ENCODE measurements at places on chromosomes 6 and 20. TPM values are rescaled to one million over a fixed set of nuclear protein-coding genes. Genes with fewer than 3 reads are reported as not detected.

DNA sequence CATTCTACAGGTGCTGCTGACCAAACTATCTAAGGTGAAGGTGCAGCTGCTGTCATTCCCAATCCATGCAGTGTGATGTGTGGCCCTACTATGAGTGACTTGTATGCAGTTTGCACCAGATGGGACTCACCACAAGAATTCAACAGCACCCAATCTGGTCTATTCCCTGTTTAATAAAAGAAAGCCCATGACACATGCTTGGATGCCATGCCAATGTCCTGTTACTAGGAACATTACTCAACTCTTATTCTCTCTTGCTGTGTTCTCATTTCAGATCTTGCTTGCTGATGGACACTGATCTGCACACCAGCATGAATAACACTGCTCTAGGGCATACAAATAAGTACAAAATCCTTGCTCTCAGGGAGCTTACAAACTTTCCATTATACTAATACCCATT, 221.6 kb upstream of the CDYL start:
- DNase-seq: no peak

DNA sequence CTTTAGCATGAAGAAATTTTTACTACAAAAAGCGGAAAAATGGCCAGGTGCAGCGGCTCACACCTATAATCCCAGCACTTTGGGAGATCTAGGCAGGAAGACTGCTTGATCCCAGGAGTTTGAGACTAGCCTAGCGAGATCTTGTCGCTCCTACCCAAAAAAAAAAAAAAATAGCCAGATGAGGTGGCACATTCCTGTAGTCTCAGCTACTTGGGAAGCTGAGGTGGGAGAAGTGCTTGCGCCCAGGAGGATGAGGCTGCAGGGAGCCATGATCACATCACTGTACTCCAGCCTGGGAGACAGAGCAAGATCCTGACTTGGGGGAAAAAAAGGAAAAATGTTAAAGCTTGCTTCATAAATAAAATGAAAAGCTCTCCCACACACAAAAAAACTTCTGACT, 14.5 kb downstream of the NUDT3 start:
- DNase-seq: no peak

DNA sequence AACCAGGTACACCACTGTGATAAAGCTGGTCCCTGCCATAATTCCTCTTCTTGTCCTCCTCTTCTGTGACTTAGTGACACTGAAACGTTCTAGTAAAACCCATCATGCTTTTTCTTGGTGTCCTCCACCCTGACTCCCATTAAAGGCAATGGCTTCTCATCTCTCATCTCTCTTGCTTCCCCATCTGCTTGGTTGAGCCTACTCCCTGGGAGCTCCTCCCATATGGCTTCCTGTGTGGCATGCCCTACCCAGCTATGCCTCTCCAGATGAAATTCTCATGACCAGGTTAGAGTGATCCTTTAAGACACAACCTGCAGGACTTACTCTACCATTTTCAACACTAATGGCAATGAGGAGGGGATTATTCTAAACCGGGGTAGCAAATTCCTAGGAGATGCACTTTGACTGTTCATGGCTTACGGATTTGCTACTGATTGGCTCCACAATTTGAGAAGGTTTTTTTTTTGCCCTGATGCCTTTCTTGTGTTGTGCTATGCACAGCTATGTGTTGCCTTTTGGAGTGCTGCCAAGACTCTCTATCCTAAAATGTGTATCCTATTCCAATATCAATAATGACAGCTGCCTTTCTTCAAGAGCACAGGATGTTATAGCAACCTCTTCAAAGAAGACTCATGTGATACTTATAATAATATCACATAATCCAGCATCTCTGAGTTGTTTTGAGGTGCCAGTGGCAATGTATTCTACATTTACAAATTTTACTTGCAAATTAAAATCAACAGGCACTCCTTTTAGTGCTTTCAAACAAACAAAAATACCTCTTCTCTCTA, 6.1 kb downstream of the SIRPG start:
- no peak for DNase-seq

BTN3A1 gene
- 23.4 TPM for total RNA-seq

DNA sequence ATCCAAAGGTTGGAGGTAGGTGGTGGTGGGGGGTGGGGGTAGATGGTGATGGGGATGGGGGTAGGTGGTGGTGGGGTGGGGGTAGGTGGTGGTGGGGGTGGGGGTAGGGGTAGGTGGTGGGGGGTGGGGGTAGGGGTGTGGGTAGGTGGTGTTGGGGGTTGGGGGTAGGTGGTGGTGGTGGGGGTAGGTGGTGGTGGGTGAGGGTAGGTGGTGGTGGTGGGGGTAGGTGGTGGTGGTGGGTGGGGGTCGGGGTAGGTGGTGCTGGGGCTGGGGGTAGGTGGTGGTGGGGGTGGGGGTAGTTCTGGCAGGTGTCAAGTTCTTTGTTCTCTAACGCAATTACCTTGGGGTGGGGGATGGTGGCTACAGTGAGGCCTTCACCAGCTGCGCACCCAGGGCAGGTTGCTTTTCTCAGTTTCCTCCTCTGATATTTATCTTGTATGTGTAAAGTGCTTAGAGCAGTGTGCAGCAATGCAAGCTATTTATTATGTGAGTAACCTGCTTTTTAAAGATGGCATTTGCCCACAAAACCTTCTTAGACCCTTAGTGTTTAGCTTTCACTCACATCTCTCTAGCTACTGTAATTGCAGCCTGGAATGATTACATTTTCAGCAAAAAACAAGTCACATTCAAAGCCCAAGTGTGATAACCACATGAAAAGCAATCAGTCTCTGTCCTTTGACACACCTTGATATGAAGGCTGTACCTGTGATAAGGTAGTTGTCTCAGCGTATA, 8.2 kb upstream of the CCDC167 start:
- no peak for DNase-seq

ADTRP gene
- total RNA-seq: 2.9 TPM

DNA sequence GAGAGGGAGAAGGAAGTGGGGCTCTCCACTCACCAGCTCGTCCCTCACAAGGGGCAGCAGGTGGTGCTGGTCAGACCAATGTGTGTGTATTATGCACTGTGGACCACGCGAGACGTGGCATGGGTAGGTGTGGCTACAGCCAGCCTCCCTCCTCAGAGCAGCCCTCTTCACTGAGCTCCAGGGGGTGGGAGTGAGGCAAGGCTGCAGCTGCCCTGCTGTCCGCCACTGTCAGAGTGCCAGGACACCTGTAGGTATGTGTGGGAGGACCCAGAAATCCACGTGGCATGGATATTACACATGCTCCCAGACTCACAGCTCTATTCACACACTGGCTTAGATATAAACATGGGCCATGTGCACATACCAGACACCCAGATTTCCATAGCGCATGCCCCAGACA, 90.3 kb downstream of the VEGFA start:
- DNase-seq: no peak

AKAP7 gene
- total RNA-seq: 14.4 TPM

GRCh38 chr20:52847731-52848359, 124.3 kb upstream of the TSHZ2 start:
- no peak for DNase-seq

ACTL10 gene
- total RNA-seq: 1.4 TPM

GINM1 gene
- 75.8 TPM for total RNA-seq

GMNN gene
- total RNA-seq: 8.5 TPM

DNA sequence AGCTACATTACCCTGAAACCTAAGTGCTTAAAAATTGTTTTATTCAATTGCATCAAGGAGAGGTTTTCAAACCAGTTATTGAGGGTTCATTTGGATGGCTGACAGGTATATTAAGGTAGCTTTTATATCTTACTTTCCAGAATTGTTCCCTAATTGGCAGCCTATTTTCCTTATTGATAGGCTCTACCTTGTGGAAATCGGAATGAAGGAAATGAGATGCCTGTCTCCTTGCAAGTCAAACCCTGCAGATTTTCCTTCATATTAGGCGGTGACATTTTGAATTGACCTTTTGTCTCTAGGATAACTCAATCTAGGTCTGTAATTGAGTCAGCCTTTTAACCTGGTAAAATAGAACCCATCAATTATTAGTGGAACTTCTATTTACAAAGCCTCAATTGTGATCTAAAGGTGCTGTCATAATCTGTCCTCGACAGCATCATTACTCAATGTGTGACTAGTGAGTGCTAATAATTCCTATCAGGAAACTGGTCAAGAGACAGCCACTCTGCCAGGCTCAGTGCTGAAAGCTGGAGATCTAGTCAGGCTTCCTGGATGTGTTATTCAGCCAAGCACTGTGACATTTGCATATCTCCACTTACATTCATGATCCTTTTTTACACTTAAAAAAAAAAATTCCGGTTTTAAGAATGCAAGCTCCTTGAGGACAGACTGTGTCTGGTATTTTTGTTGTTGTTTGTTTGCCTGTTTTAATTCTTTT, 20.1 kb downstream of the OPRM1 start:
- DNase-seq: no peak

GRCh38 chr20:62634330-62634967, 7.9 kb upstream of the SLCO4A1 start:
- DNase-seq: no peak

IP6K3 gene
- total RNA-seq: 0.66 TPM

GRCh38 chr20:37395921-37396415, 50.0 kb downstream of the SRC start:
- DNase-seq: no peak

CDH22 gene
- 0.15 TPM for total RNA-seq

GRCh38 chr20:59141818-59142581, 21.6 kb upstream of the ZNF831 start:
- DNase-seq: no peak

DNA sequence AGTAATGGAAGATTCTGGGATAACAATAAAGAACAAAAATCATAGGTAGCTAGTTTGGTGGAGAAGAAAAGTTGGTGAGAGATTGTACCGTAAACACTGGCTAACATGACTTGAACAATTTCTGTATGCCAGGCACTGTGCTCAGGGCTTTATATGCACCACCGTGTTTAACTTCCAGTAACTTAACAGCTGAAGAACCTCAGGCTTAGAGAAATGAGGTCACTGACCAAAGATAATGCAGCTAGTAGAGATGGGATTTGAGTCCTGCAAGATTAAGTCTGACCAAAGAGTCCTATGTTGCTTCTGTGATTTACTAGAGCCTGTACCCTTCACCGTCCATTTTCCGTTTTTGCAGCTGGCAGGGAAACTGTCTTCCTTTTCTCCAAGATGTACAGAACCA, 2.7 kb downstream of the CSTF1 start:
- no peak for DNase-seq

- DNase-seq: no peak
These were observed 76.4 kb downstream of the TMEM242 start for GRCh38 chr6:157246771-157247484.

DNA sequence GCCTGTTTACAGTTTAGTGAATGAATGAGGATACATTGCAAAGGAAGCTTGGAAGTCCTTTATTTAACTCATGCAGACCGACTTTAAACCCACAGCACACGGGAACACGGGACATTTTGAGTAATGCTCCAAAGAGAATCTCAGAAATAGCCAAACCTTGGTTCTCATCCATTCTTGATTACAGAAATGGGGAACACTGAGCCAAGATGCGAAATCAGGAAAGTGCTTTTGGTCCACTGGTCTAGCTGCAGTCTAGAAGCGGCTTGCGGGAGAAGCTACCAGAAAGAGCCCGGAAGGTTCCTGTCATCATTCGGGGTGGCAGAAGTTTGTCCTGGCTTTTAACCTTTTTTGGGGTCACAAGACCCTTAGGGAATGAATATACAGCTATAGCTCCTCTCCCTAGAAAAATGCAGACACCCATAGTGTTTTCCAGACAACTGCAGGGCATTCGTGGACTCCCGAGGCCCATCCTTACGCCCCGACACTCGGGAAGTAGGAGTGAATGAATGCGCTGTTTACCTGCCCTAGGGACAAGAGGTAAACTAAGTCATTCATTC, 475 bp upstream of the TMEM181 start:
- DNase-seq: no peak

GRCh38 chr20:43415661-43416430, 41.9 kb upstream of the SRSF6 start:
- DNase-seq: no peak

DNA sequence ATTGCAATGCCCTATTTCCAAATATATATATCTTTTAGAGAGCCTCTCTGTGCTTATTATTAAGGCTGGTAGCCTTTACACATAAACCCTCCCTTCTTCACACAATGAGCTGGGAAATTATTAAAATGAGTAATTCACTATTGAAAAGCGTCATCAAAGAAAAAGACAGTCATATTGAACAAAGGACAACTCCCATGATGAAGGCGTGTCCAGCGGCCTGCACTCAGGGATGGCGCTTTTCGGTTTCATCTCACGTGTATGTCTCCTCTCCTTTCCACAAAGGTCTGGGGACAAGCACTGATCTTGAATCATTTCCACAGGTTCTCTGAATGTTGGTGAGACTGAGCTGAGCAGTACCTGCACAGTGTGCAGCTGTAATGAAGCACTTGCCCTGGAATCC, 3.5 kb downstream of the SERPINB9 start:
- no peak for DNase-seq

DNA sequence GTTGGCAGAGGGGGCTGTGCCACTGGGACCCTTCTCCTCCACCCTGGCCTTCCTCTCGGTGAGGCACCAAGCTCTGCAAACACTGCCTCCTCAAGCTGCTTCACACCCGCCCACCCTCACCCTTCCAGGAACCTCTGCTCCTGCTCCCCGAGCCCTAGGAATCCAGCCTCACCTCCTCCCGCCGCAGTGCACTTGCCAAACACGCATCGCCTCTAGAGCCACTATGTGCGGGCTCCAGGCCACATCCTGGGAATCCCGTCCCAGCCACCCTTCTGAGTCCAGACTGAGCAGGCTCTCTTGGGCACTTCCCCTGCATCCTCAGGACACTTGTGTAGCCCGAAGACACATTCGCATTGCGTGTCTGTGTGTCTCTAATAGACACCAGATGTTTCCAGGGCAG, 18.5 kb downstream of the PSMG4 start:
- DNase-seq: no peak

DNA sequence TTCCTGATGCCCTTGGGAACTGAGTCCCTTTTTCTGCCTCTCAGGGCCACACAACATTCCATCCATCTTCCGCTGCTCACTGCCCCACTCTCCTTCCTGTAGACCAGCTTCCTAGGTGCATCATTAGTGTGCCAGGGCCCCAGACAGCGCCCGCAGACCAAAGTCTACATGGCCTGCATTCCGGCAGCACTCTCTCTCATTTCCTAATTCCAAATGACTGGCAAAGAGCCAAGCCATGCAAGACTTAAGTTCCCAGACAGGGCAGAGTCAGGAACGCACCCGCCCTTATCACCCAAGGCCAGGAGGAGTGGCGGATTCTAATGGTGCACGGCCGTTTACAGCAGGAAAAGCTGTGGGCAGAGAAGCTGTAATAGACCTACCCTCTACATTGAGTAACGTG, 159.8 kb upstream of the ARID1B start:
- DNase-seq: no peak

OOEP gene
- not detected for total RNA-seq

DNA sequence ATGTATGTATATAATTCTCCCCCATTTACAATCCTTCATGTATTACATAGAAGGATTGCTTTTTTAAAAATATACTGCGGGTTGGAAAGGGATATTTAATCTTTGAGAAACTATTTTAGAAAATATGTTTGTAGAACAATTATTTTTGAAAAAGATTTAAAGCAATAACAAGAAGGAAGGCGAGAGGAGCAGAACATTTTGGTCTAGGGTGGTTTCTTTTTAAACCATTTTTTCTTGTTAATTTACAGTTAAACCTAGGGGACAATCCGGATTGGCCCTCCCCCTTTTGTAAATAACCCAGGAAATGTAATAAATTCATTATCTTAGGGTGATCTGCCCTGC, 3.6 kb downstream of the FOXC1 start:
- no peak for DNase-seq

Measured in breast epithelium (tissue), 4 donors.